ENCODE measurements at places on chromosomes 1 and 21.

- no peak for DNase-seq
Measured at GRCh38 chr1:38003261-38004250, 1.8 kb downstream of the FHL3 start.

DNA sequence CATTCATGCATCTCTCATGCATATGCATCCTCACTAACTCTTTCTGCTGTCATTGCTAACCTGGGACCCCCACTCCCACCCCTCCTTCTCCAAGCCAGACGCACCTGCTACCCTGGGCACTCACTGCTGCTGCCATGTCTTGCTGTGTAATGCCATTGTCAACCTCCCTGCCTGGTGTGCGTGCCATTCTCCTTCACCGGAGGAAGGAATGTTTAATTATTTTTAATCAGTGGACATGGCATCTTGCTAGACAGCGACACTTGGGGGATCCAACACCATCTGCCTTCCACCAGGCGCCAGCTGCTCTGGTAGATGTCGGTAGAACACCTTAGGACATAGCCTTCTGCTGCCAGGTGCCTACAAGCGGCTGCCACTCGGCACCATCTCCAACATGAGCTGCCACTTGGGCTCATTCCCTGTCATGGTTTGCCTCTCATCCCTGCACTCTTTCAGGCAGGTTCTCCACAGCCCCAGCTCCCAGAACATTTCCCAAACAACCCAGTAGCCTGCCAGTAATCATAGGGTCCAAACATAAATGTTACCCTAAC lies 306.9 kb downstream of the TTLL7 start:
- DNase-seq, result peak; percentile 5

DNA sequence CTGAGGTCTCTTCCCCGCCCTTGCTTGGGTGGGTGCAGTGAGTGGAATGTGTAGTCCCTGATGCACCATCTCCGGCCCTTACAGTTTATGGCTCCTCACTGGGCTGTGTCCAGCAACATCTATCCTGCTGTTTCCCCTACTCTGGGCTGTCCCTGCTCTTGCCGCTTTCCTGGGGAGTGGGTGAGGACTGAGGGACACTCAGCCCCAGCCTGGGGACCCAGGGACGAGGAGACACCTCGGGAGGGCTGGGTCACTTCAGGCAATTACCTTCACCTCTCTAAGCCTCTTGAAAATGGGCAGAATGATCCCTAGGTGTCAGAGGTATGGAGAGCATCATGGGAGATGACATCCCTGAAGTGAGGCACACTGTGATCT lies 13.6 kb upstream of the LRP8 start:
- no peak for DNase-seq

- DNase-seq, result no peak
Measured at GRCh38 chr1:94646786-94647555, 105.4 kb upstream of the F3 start.

DNA sequence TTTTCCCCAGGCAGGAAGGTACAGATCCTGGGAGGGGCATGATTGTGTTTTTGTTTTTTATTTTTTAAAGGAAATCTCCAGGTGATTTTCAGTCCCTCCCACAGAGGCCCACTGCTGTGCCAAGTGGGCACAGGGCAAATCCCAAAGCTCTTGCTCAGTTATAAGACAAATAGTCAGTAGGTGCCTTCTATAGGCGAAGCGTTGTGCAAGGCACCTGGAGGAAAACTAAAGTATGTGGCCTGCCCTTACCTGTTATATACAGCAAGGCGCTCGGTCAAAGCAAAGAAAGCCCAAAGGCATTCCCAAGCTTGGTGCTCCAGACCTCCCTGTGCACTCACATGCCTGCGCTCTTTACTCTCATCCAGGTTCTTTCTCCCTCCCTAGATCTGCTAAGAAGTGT lies 81.0 kb downstream of the KCNJ15 start:
- no peak for DNase-seq

DNA sequence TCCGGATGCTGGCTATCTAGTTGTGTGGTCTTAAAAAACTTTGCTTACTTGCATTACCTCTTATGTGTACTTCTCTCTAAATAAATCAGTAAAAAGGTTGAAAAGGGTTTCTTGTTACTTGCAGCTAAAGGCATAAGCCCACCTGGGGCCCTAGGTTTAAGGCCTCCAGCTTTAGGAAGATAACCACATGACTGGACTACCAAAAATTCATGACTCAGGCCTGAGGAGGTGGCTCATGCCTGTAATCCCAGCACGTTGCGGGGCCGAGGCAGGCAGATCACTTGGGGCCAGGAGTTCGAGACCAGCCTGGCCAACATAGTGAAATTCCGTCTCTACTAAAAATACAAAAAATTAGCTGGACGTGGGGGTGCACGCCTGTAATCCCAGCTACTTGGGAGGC lies 142.9 kb downstream of the APP start:
- DNase-seq, result no peak

GRCh38 chr1:228073857-228074545 lies 8.5 kb upstream of the ARF1 start:
- DNase-seq, result no peak

DNA sequence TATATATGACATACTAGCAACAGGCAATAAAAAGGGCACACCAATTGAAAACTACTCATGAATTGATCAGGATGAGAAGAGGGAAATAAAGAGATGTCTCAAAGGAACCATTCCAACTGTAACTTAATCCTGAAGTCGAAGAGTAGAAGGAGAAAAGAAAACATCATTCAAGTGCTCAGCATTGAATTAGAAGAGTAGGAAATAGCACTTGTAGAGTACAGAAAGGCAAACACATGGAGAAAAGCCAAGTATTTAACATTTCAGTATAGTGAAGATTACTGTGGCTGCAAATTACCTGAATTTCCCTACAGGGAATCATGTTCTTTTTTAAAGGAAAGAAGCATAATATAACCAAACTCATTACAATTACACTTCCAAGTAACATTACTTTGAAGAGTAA lies 205.0 kb downstream of the KCTD3 start:
- no peak for DNase-seq

DNA sequence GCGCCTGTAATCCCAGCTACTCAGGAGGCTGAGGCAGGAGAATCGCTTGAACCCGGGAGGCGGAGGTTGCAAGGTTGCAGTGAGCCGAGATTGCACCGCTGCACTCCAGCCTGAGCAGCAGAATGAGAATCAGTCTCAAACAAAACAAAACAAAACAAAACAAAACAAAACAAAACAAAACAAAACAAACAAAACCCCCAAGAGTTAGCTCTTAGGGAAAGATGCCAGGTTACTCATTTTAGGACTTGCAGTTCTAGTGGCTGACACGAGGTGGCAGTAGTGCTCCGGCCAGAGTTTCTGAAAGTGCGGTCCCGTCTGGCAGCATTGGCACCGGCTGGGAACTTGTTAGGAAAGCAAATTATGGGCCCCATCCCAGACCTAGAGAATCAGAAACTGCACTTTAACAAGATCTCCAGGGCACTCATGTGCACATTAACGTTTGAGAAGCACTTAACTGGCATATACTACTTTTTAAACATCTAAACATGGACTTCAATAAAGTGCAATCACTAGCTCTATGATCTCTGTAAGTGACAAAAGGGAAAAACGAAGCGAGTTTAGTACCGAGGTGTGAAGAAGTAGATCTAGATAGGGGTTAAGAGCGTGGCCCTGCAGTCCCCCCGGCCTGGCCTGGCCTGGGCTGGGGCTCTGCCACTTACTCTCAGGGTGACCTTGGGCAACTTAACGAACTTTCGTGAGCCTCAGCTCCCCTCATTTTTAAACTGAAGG lies 41.9 kb upstream of the TNFRSF1B start:
- peak; percentile 63 for DNase-seq

DNA sequence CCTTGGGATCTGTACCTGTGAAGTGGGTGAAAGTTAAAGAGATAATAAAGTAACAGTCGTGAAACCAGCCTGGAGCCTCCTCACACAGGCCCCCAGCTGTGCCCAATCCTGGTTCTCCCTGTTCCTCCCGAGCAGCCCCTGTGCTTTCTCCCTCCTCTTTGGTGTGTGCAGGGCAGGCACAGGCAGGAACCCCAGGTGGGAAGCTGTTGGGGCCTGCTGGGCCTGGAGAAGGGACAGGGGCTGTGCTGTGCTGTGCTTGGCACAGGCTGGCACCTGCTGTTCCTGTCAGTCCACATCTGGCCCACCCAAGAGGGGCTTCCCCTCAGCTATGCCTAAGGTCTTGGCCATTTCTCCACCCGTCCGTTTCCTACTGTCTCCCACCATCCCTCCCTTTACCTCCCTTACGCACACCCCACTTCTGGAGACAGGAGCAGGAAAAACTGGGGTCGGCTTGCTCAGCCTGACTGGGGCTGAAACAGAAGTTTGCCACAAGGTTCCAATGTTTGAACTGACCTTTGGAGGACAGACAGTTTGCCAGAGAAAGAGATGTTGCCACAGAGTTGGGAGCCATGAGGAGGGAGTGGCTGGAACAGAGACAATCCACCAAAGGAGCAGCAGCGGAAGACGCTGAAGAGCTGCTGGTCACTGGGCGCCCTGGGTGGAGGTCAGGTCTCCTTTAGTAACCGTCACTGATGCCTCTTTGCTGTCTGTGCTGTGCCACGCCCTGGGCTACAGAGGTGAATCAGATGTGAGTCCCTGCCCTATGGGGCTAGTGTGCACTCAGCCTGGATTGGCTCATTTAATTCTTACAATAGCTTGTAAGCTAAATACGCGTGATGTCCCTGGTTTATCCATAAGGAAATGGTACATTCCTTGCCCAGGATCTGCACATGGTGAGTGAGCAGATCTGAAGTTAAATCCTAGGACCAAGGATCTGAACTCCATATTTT lies 18.8 kb upstream of the ARTN start:
- DNase-seq, result no peak

GRCh38 chr1:37392051-37392450 lies 82.3 kb upstream of the ZC3H12A start:
- no peak for DNase-seq

DNA sequence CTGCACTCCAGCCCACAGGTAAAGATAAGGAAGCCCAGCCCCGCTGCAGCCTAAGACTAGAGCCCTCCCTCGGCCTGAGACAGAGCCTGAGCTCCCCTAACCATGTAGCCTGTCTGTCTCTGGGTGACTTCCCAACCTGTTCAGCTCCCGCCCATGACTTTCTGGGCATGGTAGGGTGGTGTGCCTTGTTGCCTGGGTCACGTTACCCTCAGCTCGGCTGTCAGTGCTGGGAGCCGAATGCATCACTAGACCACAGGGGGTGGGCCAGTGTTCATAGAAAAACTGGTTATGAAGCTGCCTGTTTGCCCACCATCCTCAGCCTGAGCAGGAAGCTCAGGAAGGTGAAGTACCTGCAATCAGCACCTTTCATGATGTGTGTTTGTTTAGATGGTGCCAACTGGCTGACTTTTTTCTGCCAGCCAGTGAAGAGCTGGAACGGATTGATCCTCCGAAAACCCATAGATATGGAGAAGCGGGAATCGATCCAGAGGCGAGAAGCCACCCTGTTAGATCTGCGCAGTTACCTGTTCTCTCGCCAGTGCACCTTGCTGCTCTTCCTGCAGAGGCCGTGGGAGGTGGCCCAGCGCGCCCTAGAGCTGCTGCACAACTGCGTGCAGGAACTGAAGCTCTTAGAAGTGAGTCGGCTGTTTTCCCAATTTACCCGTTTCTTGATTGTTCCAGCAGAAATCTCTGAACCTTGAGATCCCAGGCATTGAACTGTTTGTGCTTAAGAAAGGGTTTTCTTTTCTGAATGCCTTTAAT lies 43.9 kb upstream of the PWP2 start:
- no peak for DNase-seq

DNA sequence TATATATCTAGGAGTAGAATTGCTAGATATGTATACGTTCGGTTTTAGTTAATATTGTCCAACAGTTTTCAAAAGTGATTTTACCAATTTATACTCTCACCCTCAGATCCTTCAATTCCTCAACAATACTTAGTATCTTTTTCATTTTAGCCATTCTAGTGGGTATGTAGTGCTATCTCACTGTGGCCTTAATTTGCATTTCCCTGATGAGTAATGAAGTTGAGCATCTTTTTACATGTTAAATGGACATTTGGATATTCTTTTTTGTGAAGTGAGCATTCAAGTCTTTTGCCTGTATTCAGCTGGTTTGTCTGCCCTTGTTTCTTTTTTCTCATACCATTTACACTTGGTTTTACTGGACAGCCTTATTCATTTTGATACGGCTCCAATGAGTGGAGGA lies 172.2 kb downstream of the RASAL2 start:
- no peak for DNase-seq

DNA sequence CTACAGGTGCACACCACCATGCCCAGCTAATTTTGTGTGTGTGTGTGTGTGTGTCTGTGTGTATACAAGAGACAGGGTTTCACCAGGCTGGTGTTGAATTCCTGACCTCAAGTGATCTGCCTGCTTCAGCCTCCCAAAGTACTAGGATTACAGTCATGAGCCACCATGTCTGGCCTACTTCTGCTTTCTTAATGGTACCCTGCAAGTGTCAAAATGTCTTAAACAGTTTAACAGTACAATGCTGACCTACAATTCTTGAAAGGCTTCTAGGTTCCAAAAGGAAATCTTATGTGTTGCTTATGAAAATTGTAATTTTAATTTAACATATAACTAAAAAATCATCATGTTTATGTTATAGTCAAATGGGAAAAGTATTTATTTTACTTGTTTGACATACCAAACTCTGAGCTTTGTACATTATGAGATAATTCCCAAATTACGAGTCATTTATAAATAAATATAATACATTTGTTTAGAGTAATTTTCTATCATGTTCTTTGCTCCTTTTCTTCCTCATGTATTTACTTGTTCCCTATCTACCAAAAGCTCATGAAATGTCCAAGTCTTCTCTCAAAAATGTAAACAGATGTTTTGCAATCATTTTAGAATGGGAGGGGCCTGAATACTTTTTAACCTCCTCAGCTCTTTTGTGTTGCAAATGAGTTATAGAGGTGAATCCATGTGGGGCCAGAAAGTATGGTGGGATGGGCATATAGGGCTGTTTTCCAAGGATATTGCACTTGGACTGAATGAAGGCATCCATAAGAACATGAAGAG lies 8.4 kb upstream of the VCAM1 start:
- DNase-seq, result no peak

- DNase-seq, result no peak
Measured at GRCh38 chr1:2640626-2641025, 7.8 kb upstream of the MMEL1 start.

- no peak for DNase-seq
Measured at GRCh38 chr1:15344800-15345704, 64.6 kb upstream of the EFHD2 start.

- DNase-seq, result no peak
Measured at GRCh38 chr1:59173721-59174120, 123.2 kb upstream of the FGGY start.

- DNase-seq, result peak; percentile 65
Measured at GRCh38 chr1:17669866-17670451, 85.2 kb upstream of the ACTL8 start.

- peak; percentile 56 for DNase-seq
Measured at GRCh38 chr1:243917177-243917862, 67.3 kb upstream of the AKT3 start.

GRCh38 chr1:218524526-218524925 lies 179.4 kb downstream of the TGFB2 start:
- no peak for DNase-seq
